NCI-H1417 treated with DMSO at 0.1 percent for 48 hours (cell line): ENCODE measurements at places on chromosomes 4 and X.

DNA sequence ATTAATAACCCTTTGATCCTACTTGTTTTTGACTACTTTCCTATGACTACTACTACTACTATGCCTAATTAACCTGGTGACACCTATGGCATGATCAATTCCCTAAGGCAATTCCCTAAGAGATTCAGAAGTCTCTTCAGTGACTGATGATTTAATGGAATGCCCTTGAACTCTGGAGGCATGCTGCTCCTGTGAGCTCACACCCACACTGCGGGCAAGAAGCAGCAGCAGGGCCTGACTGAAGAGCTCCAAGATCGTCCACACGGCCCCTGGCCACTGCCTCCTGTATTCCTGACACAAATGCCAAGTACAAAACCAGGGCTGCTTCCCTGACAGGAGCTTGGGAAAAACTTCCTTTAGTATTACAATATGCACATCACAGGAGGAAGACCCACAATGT lies 74.2 kb upstream of the STS start:
- no peak for DNase-seq

DNA sequence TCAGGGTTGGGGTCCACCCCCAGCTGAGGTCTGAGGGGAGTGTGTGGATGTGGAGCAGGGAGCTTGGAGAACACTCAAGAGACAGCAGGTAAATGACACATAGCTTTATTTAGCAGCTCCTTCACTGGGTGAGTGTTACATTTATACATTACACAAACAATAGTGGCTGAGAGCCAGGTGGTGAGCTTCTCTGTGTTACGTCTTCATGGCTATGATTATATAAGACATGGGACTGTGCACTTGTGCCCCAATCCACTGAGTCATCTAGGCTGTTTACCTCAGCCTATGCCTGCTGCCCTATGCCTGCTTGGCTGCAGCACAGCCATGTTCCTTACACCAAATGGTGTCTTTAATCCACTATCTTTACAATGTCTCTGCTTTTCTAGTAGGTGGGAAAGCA lies 459.6 kb downstream of the AFF2 start:
- no peak for DNase-seq

- DNase-seq = no peak
These were observed 17.6 kb downstream of the TMEM131L start for GRCh38 chr4:153483432-153484418.

DNA sequence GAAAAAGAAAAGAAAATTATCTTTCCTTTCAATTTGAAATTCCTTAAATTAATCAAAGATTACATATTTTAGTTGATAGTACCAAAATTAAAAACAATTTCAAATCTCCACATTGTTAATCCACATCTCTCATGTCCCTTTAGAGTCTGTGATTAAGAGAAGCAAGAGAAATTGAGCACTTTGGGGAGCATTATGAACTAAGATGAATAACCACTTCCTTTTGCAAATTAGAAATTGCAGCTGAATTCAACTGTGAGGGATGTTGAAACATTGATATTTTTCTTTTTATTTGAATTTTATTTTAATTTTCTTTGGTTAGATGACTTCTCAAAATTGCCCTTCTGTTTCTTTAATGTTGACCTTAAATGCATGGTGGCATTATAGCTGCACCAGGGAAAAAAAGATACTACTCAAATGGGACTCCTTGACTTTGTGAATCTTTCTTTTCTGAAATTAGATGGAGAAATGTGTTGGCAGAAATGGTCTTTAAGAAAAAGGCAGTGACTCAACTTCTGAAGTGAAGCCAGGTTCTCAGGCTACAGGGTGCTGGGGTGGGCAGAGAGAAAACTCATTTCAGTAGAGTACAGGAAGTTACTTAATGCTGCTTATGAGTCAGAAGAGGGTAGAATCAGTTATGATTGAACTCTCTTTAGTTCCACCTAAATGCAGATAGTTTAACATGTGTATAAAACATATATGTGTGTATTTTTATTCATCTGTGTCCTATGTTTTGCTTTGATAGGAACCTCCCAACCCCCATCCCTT lies 92.0 kb upstream of the TNIP3 start:
- DNase-seq = no peak

DNA sequence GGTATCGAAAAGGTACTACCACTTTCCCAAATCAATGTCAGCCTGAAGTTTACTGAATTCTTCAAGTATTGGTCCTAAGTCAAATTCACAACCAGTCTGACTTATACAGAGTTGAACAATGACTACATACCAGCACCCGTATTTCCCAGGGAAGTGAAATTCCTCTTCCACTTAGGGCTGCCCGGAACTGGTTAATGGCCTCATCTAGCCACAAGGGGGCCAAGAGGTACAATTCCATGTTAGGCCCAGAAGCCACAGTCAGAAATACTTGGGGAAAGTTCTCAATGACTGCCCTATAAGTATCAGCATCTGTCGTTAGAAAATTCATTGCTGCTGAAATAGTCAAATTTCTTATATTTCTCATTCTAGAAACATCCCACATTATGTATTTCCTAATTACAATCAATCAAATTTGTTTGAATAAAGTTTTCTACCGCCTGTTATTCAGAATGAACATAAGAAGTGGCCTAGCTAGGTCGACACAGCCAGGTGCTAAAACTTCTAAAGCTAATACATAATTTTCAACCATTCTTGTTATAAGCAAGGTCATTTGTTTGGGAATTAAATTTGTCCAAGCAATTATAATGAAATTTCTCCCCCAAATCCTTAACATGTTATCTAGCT lies 5.6 kb upstream of the PCDH7 start:
- no peak for DNase-seq

GRCh38 chr4:3783693-3784306 lies 17.6 kb downstream of the ADRA2C start:
- DNase-seq = no peak

- no peak for DNase-seq
These were observed 62.1 kb downstream of the TBC1D14 start for GRCh38 chr4:6971536-6972374.

GRCh38 chr4:121373841-121374240 lies 7.0 kb downstream of the QRFPR start:
- DNase-seq = no peak

GRCh38 chr4:24850674-24851073 lies 55.3 kb downstream of the SOD3 start:
- DNase-seq = no peak

DNA sequence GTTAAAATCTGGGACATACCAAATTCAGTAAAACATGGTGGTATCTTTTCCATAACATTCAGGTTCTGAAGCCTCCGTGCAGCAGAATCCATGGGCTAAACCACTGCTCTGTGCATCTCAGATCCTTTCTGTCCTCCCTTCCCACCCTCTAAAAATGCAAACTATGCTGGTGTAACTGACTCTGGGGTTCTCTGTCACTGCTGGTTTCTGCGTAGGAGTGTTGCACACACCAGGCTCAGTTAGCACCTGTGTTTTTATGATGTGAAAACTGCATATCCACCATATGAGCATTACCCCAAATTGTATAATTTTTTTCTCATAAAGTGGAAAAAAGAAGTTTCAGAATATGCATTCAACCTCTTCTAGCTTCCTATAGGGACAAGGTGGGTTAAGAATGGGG lies 22.4 kb upstream of the IL21 start:
- DNase-seq = no peak

- DNase-seq = no peak
These were observed 58.2 kb upstream of the DYNLT3 start for GRCh38 chrX:37905436-37906147.

- no peak for DNase-seq
These were observed 39.2 kb downstream of the SEL1L3 start for GRCh38 chr4:25823632-25824031.

DNA sequence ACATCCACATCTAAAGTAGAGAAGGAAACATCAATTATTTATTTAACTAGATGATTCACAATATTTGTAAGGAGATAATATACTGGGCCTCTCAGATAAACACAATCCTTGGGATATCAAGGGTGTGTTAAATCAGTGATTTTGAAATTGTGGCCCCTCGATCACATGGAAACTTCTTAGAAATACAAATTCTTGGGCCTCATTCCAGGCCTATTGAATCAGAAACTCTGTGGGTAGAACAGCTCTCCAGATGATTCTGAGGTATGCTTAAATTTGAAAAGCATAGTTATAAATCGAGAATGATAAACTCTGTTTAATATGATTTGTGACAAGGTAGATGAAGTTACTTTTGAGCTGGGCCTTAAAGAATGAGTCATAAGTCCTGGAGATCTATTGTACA lies 64.3 kb upstream of the GPR174 start:
- DNase-seq = no peak

DNA sequence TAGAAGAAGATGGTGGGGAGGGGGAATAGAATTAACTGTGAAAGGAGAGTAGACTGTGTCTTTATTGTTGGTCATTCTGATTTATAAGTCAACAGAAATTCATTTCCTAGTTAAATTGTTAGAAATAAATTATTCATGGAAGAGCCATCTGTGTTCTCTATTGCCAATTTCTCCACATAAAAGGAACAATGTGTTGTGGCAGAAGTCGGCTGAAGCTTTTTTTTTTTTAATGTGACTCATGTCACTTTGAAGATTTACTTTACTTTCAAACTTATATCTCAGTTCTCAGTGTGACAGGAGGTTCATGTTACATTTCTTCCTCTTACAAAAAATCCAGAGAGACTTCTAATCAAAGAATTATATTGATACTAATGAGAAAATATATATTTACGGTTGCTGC lies 60.5 kb downstream of the CPE start:
- DNase-seq = no peak

DNA sequence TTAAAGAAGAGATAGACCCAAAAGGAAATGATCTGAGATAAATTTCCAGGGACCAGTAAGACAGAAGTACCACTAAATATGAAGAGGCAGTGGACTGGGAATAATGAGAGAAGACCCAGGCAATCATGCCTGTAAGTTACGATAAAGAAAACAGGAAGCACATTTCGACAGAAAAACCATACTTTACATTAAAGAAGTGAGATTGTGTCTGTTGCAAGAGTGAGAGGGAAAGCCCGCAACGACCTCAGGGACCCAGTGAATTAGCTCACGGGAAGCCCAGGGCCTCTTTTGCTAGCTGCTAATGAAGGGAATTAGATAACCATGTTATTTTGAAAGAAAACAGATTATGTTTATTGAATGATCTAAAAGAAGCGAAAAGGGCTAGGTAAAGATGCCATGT lies 28.9 kb upstream of the ACSL1 start:
- no peak for DNase-seq

GRCh38 chrX:152641996-152642395 lies 4.3 kb downstream of the GABRQ start:
- DNase-seq = no peak

DNA sequence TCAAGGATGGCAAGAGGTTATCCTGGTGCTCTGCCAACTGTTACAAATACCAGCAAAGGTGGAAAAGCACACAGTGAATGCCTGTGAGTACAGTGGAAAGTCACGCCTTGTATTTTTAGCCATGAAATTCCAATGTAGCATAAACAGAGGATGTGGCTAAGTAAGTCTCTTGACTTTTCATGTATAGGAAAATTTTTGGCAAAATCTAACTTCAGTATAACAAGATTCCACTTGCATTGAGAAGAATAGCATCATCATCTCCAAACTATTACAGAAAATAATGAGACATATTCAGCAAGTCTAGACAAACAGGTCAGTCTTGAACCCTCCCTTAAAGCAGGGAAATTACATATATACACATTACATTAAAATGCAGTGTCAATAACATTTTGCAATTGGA lies 7.9 kb downstream of the SLC10A6 start:
- DNase-seq = no peak

DNA sequence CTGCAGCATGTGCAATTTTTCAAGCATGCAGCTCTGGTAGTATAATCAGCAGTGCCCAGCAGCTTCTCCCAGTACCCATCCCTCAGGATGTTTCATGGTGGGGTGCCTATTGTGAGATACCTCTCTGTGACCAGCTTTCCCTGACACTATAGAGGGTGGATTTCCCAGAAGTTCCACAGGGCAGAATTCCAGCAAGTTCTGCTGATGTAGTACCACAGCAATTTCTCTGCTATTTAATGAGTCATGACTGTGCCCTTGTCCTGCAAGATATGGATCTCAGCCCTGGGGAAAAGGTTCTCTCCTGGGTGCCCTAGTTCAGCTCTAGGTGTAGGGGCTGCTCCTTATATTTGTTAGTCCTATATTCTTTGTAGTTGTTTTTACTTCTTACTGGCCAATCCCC lies 174.8 kb downstream of the ENOX2 start:
- no peak for DNase-seq

GRCh38 chr4:128916832-128917231 lies 107.3 kb downstream of the JADE1 start:
- DNase-seq = no peak
